Iris pigment epithelial cell (primary cell): ENCODE measurements at places on chromosomes 11 and 22.

DNA sequence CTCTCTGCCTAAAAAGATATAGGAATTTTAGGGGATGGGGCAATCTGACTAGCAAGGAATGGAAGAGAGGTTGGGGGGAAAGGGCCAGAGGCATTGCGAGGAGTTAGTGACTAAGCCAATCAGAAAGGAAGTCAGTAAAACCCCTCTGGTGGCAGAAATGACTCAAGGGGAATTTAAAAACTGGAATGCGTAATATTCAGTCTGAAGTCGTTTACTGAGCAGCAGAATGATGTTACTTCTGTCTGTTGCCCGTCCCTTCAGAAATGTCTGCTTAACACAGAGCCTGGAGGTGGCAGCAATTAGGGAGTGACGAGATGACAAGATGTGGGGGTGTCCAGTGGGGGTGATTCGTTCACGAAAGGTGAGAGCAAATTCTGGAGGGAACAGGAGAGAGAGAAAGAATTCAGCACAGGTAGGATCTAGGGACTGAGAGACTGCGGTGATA lies 107.7 kb upstream of the CLMP start:
- DNase-seq, result peak; percentile 71

GRCh38 chr11:44329472-44330230 lies 19.7 kb upstream of the ALX4 start:
- DNase-seq, result no peak

DNA sequence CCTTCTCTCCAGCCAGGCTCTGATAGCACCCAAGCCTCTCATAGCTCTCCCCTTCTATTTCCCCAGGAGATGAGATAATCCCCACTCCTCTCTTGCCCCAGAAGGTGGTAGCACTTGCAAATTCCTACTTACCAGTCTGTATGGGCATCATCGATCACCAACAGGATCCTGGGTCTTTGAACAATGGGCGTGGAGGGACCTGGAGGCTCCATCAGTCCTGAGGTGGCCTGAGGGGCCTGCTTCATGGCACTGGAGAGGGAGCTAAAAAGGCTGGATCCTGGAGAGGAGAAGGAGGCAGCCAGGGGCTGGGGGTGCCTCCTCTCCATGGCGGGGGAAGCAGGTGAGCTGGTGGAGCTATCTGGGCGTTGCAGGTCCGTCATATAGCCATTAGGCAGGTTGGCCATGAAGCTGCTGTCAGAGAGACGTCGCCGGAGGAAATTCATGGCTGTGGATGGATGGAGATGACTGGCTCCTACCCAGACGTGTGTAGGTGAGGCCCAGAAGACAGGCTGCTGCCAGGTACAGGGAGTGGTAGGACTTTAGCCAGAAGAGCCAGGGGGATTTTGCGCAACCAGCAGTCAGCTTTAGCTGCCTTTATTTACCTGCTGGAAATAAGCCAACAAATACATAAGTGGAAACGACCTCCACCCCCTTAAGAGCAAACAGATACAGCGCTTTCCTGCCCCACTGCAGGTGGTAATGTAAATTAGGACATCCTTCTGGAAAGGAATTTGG lies 51.8 kb downstream of the SYN3 start:
- DNase-seq, result no peak

GRCh38 chr22:49678842-49679170 lies 148.9 kb downstream of the BRD1 start:
- no peak for DNase-seq

DNA sequence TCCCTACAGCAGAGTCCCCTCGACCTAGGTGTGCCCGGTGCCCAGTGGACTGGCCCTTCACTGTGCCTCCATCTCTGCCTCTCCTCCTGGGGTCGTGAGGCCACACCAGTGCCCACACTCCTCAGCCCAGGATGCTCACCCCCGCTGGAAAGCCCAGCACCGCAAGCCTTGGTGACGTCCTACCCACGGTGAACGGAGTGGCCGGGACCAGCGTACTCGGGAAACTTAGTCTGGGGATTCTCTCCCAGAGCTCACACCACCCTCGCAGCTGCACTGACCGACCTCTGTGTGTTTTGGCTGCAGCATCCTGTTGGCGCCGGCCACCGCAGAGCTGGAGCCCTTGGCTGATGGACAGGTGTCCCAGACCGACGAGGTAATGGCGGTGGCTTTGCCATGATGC lies 35.5 kb upstream of the KRTAP5-7 start:
- no peak for DNase-seq

DNA sequence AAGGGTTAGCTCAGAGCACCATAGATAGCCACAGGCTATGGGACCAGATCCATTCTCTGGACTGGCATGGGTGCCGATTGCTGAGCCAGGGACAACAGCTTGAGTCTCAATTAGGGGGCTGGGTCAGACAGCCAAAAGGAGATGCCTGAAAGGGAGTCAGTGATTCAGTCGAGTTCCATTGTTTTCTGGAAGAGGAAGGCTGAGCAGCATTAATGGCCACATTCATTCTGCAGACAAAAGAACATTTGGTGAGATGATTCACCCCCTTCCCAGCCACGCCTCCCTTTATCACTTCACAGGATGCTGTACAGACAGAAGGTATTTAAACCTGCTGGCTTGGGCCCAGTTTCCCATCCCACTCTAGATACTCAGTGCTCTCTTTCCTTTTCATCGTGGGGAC lies 131.9 kb downstream of the ADAMTS15 start:
- peak; percentile 75 for DNase-seq

DNA sequence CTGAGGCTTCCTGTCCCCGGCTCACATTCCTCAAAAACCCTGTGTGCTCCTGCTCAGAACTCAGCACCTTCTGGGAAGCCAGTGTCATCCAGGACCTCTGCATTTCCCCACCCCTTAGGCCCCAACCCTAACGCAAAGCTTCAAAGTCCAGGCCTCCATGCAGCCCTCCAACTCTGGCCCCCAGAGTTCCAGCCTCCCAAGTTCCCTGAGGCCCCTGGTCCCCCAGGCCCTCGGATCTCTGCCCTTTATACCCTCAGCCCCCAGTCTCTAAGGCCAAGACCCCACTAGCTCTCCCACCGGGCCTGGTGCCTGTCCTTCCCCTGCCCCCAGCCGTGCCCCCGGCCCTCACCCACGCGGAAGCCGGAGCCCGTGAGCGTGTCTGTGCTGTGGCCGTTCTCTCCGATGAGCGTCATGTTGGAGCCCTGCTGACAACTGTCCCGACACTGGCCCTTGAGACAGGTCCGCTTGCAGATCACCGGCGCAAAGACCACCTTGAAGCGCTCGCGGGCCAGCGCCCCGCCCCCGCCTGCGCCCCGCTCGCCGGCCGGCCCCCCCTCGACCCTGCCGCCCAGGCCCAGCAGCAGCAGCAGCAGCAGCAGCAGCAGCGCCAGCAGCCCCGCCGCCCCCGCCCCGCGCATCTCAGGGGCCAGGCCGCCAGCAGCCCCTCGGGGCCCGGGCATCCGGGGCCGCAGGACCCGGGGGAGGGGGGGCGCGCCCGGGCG lies 718 bp downstream of the LTBP3 start:
- DNase-seq, result no peak

- peak; percentile 99 for DNase-seq
Observed at GRCh38 chr11:47004595-47005033, 68.1 kb downstream of the CSTPP1 start.

DNA sequence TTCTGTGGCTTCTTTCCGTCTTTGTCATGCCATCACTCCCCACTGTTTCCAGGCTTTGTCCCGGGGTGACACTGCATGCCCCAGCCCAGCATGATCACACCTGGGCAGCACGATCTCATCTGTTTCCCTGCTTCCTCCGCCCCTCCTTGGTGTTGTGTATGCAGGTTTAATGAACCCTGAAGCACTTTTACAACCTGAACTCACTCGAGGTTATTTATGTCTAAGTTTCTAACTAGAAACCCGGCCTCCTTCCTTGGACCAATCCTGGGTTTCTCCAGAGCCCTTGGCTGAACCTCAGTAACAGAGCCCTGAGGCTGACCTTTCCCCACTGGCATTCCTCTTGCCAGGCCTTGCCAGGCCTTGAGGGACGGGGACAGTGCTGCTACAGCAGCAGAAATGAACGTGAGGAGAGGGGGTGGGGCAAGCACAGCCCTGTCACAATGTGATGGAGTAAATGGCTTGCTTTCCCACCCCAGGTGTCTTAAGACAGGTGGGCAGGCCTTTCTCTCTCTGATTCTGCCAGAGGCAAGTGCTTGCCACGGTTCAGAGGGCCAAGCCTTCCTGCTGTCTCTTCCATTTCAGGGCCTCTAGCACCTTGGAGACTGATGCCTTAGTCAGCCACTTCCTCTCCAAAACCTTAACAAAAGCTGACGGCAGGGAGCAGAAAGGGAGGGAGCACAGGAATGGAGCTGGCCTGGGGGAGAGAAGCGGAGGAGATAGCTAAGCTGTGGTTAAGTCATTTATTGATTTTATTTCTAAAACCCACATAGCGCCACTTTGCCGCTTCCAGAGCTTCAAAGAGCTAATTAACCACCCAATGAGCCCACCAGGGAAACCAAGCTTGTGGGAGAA lies 3.1 kb upstream of the PYGM start:
- DNase-seq, result peak; percentile 82

DNA sequence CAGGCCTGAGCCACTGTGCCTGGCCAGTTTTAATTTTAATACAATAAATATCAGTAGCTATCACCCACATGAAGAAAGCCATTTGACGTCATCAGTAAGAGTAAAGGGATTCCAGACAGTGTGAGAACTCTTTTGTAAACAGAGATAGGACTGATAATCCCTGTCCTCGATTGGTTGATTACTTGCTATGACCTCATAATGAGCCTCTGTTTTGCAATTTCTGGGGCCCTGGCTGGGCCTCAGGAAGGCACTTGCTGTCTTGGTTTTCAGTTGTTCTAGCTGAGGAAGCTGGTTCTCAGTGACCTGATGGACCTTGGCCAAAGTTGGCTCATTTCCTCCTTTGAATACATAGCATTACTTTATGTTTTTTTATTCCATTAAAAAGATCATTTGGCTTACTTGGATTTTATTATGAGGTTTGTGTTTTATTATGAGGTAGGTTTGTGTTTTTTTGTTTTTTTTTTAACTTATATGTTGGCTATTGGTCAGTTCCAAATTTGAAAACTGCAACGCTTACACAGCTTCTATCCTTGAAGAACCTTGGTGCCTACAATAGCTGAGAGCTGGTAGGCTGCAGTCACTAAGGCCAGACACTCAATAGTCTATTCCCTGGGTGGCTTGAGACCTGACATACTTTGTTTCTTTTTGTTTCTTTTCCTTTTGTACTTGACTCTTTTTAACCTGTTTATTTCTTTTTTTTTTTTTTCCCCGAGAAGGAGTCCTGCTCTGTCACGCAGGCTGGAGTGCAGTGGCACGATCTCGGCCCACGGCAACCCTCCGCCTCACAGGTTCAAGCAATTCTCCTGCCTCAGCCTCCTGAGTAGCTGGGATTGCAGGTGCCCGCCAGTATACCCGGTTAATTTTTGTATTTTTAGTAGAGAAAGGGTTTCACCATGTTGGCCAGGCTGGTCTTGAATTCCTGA lies 20.0 kb downstream of the MARK2 start:
- DNase-seq, result peak; percentile 96

- DNase-seq, result no peak
Observed at GRCh38 chr11:134536219-134536618, 124.2 kb upstream of the B3GAT1 start.

GRCh38 chr11:126210871-126211235 lies 597 bp downstream of the RPUSD4 start:
- DNase-seq, result peak; percentile 15

DNA sequence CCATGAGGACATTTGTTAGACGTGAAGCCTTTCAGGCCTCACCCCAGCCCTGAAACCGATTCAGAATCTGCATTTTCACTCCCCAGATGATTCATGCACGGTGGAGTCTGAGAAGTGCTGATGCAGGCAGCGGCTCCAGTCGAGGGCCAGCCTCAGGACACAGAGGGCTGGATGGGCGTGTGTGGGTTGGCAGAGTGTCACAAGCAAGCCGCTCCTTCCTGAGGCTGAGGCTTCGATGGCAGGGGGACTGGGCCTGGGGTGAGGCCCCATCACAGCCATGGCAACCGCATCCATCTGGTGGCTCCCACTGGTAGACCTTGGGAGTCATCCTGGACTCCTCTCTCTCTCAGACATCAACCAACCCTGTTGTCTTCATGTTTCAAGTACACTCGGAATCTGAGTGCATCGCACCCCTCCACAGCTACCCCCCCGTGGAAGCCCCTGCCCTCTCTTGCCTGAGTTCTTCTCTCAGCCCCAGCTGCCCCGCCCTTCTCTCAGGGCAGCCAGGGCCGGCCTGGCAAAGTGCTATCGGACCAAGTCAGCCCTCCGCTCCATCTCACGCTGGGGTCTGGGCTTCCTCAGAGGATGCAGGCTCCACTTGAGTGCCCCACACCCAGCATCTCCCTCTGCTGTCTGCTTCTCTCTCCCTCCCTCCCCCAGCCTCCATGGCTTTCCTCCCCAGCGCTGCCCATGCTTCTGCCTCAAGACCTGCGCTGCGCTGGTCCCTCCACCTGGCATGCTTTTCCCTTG lies 10.6 kb downstream of the KCNC1 start:
- DNase-seq, result no peak

DNA sequence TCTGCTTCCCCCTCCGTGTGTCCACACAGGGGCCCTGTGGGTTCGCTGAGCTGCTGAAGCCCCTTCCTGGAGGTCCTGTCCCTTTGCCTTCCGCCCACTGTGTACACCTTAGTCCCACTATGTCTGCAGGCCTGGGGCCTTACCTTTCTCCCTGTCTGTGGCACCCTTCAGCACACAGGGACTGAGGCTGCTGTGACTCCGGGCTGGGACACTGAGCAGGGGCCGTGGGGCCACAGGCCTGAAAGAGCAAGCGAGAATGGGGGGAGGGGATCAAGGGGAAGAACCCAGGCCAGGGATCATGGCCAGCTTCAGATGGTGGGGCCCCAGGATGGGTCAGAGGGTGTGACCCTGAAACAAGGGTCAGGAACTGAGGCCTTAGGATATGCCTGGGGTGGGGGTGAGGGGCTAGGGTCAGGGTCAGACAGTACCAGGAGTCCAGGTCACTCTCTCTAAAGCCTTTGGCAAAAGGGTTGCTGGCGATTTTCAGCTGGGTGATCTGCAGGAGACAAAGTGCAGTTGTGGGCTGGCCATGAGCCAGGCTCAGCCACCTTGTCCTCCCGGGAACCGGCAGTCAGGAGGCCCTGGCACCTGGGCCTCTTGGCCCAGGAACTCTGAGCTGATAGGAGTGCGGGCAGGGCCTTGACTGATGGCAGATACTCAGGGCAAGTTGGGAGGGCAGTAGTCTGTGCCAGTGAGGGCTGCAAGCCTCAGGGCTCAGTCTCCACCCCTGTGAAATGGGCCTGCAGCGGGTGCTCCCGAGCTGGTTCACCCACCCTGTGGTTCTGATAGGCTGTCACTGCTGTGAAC lies 2.6 kb upstream of the NUDT8 start:
- DNase-seq, result no peak

DNA sequence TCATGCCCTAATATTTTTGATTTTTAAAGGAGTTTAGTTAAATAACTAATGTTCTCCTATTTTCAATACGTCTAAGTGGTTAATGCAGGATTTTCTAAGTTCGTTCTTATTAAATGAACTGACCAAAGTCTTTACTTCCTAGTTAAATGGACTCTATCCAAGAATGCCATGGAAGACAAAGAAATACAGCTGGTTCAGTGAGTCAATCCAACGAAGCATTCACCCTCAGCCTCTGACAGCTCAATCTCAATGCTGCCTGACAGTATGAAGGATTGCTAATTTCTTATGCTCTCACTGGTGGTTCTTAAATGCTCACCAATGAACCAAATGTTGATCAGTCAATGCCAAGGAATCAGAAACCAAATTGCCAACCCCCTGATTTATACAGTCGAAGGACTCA lies 219.4 kb downstream of the CADM1 start:
- peak; percentile 25 for DNase-seq
